ENCODE measurements at places on chromosomes 7 and 10. TPM values are rescaled to one million over a fixed set of nuclear protein-coding genes. Genes with fewer than 3 reads are reported as not detected.

- H3K27ac ChIP-seq = no peak overlapping the region
- no peaks in the 10 kb centered on the region for H3K36me3 ChIP-seq
- peaks cover 12% of the 10 kb centered on the region for H3K4me1 ChIP-seq
- H3K4me3 ChIP-seq = no peak overlapping the region
- peak; percentile 42 for DNase-seq
Observed at GRCh38 chr10:132489053-132489703, 48.4 kb upstream of the INPP5A start.

GRCh38 chr10:71721313-71721712 lies 1.7 kb upstream of the C10orf105 start:
- H3K4me1 ChIP-seq = peaks cover 15% of the 10 kb centered on the region
- no peak for DNase-seq
- no peak overlapping the region for H3K4me3 ChIP-seq
- no peaks in the 10 kb centered on the region for H3K36me3 ChIP-seq

GRCh38 chr7:107068156-107068555 lies 23.7 kb downstream of the PRKAR2B start:
- no peak overlapping the region for H3K4me3 ChIP-seq
- no peaks in the 10 kb centered on the region for H3K36me3 ChIP-seq
- H3K4me1 ChIP-seq = no peaks in the 10 kb centered on the region
- H3K27ac ChIP-seq = no peak overlapping the region
- H3K27me3 ChIP-seq = no peaks in the 10 kb centered on the region

The SFTPA1 gene
- 0.95 TPM for total RNA-seq

The MYH16 gene
- not detected for total RNA-seq

Data from uterus (tissue), 4 donors.